ENCODE measurements at places on chromosomes 1 and 21.

DNA sequence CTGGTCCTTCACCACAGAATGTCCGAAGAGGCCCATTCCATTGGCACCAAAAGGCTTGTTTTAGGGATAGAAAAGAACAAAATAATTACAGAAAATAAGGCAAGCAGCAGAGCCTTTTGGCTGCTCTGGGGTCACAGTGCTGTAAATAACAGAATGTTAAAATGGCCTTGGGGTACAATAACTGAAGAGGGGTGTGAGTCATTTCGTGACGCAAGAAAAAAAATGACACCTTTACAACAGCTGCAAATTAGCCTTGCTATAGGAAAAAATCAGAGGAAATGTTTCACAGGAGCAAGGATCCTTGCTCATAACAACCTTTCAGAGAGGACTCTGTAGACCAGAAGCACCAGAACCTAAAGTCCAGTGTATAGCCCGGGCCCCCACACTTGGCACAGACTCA is 483.4 kb downstream of the OMA1 start:
- no peak for DNase-seq

- DNase-seq: no peak
These were observed 15.9 kb upstream of the IFNLR1 start for GRCh38 chr1:24202987-24203386.

GRCh38 chr1:208209896-208210589 is 34.1 kb downstream of the PLXNA2 start:
- DNase-seq: no peak

DNA sequence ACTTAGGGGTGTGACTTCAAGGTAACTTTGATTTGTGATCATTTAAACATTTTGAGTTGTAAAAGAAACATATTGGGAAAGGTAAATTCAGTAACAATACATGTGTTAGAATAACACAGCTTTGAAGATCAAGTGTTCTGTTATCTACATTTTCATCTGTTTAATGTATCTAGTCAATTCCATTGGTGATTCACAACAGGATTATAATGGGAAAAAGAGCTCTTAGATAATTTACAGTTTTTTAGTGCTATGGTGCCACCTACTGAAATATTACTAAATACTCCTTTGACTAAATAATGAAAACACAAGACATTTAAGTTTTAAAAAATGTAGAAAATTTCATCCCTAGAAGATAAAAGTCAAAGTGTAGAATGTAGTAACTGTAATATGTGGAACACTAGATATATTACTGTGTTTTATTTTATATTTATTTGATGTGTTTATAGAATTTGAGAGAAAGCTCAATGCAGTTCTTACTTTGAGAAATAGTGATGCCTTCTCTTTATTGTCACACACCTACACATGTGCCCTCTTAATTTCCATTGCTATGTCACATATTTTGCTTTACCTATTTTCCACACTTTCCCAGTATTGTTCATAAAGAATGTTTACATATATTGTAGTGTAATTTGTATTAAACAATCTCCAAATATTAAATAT is 47.4 kb downstream of the PTPRC start:
- peak; percentile 33 for DNase-seq

DNA sequence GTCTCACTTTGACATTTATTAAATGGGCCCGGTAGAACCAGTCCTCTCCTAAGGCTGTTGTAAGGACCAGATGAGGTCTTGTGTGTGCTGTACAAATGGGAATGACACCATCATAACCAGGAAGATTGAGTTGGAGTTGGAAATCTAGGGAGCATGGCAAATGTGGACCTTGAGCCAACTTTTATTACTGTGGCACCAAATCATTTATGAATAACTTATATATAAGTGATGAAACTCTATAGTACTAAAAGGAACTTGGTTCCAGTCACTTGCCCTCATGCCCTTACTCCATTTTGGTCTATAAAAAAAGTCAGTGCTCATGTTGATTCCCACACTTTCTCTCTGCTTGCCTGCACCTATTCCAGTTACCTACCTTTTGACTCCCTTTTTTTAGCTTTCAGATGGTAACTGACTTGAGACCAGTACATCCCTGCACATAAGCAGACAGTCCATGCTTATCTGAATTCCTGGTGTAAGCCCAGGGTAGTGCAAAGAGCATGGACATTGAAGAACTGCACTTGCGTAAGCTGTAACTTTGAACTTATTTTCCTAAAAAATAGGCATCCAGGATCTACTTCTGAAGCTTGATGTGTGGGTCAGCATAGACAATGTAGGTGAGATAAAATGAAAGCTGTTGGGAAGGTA is 210.6 kb downstream of the PBX1 start:
- no peak for DNase-seq

DNA sequence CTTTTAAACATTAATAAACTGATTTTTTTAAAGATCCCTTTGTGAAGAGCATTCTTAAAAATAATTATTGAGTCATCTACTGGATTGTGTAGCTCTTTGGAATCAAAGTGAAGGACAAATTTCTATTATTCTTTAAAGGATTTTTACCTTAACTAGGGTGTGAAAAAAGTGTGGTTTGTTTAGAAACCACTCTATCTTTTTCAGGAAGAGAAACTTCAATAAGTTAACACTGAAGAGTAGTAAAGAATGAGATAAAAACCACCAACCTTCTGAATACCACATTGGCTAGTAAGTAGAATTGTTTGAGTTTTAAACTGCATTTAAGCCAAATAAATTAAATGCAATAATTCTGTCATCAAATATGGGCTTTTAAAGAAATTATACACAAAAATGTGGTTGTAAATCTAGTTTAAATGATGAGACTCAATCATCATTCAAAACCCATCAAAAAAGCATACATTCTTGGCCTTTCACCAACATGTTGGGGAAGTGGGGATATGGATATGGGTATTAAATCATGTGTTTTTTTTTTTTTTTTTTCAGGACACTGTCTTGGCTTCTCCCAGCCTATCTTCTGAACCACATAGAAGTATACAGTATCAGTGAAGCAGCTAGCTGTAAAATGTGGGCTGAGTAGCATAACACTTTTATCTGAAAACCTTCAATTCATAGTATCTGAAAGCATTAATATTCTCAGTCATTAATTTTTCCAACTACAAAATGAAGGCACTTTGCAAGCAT is 4.8 kb downstream of the S1PR1 start:
- no peak for DNase-seq

DNA sequence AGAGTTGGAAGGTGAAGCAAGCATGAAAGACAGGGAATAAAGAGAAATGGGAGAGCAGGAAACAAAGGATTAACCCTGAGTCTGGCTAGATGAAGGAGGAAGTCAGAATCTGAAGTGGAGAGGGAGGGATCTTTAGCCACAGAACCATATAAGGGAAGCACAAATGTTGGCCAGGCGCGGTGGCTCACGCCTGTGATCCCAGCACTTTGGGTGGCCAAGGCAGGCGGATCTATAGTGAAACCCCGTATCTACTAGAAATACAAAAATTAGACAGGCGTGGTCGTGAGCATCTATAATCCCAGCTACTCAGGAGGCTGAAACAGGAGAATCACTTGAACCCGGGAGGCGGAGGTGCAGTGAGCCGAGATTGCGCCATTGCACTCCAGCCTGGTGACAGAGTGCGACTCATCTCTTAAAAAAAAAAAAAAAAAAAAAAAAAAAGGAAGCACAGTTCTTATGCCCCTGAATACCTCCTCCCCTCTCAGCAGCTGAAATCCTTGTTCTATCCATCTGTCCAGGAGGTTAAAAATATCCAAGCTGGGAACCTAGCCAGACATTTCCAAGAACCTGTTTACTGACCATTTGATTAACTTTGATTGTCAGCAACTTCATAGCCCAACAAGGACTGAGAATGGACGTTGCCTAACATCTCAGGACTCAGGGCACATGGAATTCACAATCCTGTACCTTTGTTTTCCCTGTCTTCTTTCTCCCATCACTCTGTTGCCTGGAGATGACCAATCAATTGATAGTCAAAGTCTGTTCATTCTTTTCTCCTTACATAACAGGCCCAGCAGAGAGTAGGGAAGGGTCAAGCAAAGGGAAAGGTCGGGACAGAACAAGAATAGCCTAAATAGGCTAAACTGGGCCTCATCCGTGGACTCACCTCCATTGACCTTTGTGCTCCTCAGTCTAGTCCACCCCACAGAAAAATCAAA is 10.6 kb downstream of the TXNIP start:
- no peak for DNase-seq

DNA sequence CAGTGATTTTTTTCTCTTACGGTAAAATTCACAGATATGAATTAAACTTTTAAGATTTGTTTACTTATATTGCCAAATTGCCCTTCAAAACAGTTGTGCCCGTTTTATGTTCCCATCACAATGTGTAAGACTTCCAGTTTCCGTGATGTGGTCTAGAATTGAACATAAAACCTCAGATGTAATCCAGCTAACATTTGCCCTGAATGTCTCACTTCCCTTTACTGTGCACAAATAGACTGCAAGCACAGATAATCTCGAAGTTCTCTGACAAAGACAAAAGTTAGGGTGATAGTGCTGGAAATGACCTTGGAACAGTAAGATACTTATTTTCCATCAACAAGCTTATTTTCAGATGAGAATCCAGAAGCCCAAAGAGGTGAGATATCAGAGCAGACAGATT is 177.5 kb downstream of the ZZZ3 start:
- no peak for DNase-seq

GRCh38 chr1:21565285-21565684 is 56.1 kb downstream of the ALPL start:
- DNase-seq: no peak

GRCh38 chr21:42357307-42357706 is 6.5 kb upstream of the TFF2 start:
- DNase-seq: no peak

DNA sequence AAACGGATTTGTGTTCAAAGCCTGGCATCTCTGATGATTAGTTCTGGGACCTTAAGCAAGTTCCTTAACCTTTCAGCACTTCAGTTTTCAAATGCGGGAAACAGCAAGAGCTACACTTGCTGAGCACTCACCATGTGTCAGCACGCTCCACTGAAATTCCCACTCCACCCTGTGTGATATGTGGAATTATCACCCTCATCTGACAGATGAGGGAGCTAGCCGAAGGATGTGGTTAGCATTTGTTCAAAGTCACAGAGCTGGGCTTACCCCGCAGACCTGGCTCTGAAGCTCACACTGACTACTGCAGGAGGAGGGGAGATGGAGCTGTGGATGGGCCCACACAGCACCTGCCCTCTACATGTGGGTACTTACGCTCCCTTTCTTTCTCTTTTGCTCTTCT is 29.1 kb downstream of the IL12RB2 start:
- peak; percentile 38 for DNase-seq

DNA sequence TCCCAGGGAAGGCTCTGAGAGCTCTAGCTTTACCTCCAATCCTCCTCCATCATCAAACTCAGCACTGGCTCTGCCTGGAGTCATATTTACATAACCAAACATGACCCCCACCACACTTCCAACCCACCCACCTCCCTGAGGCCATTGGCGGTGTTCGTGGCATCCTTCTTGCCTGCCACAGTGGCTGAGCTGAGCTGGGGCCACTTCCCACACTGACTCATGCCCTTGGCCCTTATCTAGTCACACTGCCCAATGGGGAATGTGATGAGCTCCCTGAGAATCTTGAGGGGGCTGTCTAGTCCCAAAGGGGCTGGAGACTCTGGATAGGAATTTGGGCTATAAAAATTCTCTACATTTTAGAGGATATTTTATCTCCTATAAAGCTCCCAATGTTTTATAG is 230.9 kb upstream of the IRF2BP2 start:
- no peak for DNase-seq

GRCh38 chr1:156050376-156050775 is 3.2 kb downstream of the UBQLN4 start:
- no peak for DNase-seq

DNA sequence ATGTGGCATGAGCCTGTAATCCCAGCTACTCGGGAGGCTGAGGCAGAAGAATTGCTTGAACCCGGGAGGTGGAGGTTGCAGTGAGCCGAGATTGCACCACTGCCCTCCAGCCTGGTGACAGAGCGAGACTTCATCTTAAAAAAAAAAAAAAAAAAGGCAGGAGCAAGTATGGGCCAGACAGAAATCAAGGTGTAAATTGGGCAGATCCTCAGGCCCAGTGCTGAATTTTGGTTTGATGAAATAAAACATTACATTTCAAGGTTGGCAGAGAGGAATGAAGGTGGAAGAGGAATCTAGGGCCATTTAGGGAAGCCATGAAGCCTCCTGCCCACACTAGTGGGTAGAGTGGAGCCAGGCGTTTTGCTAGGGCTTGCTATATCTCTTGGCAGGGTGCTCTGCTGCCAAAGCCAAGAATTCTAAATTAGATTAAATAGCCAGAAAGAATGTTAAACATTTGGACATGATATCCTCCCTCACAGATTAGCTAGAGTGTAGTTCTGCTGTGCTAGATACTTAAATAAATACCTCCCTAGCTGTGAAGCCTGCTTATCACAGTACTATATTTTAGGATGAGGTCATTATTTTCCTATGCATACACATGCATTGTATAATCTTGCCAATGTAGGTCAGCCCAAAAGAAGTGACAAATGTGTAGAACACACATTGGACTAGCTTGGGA is 16.6 kb upstream of the LGALS8 start:
- no peak for DNase-seq

DNA sequence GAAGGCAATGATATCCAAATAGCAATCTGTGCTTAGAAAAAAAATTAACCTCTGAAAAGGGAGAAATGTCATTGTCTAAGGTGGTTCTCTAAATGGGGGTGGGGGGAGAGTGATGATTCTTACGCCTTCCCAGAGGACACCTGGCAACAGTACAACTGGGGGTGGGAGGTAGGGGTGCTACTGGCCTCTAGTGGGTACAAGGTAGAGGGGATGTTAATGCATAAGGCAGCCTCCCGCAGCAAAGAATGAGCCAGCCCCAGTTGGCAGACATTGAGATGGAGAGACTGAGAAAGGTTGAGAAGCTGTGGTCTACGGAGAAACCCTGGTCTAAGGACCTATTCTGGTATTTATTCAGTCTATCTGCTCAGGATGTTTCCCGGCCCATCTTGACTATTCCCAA is 472.2 kb upstream of the RUNX1 start:
- no peak for DNase-seq

DNA sequence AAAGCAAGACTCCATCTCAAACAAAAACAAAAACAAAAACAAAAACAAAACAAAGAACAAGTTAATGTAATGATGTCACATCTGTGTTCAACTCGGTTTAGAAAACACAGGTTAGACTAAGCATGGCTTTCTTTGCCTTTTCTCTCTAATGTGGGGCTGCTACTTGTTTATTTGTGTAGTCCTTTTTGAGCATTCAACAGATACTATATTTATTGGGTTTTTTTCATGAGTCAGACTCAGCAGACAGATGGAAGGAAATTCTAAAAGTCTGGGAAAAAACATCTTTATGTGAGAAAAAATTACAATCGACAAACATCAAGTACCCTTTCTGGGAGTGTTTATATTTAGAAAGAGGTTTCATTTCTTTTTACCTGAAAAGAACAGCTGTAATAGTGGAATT is 22.3 kb upstream of the OTUD3 start:
- no peak for DNase-seq

DNA sequence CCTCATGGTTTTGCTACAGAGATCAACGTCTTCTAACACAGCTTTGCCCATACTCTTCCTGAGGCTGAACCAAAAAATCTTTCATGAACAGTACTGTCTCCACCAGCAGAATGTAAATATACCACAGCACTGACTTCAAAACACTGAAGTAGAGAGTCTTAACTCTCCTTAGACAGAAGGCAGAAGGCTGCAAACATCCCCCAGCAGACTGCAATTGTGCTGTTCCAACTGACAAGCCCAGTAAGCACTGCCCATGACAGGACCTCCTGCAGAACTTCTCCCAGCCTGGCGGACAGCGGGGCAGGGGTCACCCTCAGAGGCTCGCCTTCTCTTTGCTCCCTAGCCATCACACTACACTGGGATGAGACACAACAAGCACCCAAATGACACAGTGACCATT is 218.7 kb downstream of the RERE start:
- no peak for DNase-seq

- DNase-seq: no peak
These were observed 276.5 kb downstream of the PLPP3 start for GRCh38 chr1:56302878-56303277.

GRCh38 chr1:226875641-226876295 is 5.4 kb downstream of the PSEN2 start:
- DNase-seq: no peak
